Caudate nucleus (tissue), 63 donors: ENCODE measurements at places on chromosomes 5 and 9.

GRCh38 chr9:88835772-88836171 lies 155.5 kb upstream of the S1PR3 start:
- DNase-seq: no peak

GRCh38 chr5:57777174-57777581 lies 294.6 kb upstream of the ACTBL2 start:
- DNase-seq: no peak

- no peak for DNase-seq
These were observed 51.5 kb downstream of the PCSK1 start for GRCh38 chr5:96381526-96381925.

DNA sequence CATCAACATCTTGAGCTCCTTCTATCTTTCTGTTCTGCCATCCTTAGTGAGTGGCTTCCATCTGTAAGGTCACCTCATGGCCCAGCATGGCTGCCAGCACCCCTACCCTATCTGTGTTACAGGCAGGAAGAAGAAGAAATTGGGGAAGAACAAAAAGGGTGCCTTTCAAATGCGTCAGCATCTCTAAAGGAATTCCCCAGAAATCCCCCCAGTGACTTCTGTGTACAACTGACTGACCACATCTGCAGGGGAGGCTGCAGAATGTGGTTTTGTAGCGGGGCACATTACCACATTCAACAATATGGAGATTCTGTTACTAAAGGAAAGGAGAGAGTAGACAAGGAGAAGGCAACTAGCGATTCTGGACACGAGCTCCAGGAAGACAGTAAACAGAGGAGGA lies 40.1 kb downstream of the ALG2 start:
- DNase-seq: no peak

GRCh38 chr5:151580239-151580638 lies 10.9 kb downstream of the FAT2 start:
- no peak for DNase-seq

GRCh38 chr9:37029304-37029775 lies 4.7 kb downstream of the PAX5 start:
- no peak for DNase-seq
